T-helper 17 cell (primary cell): ENCODE measurements at places on chromosomes 16 and 17.

DNA sequence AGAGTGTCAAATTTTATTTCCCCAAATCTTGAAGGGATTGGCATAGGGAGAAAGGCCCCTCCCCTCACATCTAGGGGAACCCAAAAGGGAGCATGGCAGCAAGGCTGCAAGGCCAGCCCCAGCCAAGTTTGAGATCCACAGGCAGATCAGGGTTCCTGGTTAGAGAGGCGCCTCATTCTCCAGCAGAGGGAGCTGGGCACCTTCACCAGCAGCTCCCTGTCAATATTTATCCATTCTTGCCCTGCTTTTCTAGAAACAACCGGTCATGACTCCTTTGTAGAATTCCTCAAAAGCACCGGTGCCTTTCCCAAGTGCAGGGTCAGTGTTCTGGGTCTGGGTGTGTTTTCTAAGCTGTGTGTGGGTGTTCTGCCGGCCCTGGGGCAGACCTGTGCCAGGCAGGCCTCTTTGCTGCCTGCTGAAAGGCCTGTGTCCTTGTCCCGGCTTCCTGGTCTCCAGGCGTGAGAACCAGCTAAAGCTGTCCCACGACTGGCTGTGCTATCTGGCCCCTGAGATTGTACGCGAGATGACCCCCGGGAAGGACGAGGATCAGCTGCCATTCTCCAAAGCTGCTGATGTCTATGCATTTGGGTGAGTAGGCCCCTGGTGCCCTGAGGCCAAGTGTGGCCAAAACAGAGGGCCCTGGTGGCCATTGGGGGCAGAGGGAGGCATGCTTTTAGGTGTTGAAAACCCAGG is 21.2 kb upstream of the LGALS9 start:
- no peak for DNase-seq

DNA sequence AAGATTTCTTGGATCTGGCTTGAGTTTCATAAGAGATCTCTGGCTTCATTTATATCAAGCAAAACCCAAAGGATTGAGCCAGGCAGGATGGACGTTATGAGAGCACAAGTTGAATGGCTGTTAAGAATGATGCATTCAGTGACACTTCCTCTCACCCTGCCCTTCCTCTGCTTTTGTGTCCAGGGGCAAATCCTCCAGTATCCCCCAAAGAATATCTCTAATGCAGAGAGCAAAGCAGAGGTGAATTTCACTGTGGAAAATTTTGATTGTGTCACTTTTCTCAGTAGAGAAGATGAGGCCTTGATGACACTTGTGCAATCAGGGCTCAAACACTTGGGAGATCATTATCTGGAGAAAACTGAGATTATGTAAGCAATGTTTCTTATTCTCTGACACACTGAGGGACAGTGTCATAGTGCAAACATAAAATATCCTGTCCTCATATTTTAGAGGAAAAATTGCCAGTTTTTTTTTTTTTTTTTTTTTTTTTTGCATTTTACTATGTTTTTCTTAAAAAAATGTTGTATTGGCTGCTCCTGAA is 25.3 kb downstream of the MARCHF10 start:
- no peak for DNase-seq

DNA sequence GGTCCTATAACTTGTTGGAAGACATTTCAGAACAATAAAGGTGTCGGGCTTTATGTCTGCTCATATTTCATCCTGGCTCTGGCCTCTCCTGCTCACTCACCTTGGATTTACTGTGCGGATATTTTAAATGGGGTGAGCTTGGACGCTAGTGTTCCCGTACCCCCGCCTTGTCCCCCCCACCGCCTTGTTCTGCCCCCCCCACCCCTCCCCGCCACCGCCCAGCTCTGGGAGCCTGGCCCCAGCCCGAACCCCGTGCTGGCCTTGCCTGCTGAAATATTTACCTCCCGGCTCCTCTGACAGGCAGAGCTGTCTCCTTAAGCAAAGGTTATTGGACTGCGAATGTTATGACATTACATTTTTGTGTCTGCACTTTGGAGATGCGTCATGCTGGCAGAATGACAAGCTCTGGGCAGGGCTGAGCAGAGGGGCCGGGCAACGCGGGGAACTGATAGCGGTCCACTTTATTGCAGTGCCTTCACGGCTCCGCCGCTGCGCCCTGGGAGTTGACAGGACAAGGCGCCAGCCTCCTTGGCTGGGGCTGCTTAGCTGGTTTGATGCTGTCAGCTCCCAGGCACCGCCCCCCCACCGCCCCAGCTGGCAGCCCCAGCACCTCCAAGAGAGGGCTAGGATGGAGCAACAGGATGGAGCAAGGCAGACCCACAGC is 222.5 kb upstream of the GSE1 start:
- no peak for DNase-seq

GRCh38 chr17:17590141-17590751 is 1.3 kb downstream of the PEMT start:
- no peak for DNase-seq

DNA sequence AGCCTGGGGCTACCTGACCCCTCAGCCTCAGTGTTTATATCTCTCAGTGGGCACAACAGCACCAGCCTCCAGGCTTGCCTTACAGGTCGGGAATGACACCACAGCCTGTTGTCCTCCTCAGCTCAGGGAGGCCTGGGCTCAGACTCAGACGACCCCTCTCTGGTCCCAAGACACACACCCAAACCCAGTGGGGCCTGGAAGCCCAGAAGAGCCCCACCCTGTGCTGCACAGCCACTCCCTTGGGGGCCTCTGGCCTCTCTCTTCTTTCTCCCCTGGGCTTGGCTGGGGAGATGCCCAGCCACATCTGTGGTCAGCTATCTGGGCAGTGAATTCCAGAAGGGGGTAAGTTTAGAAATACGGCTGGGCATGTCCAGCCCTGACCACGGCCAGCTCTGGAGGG is 2.4 kb downstream of the NATD1 start:
- no peak for DNase-seq

DNA sequence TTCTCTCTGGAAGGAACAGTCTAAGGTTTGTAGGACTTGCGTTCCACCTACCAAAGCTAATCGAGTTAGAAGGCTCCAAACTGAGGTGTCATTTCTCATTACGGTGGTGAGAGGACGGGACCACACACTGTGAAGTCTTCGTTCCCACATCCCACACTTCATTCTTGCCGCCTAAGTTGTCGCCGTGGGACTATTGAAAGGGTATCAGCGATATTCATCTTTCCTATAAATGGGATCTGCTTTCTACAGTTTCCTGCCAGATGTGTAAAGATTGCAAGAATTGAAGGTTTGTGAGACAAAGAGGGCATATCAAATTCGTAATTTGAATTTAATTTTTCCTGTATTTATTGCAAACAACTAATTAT is 608 bp upstream of the TRIM37 start:
- DNase-seq, result no peak

GRCh38 chr16:29738514-29738913 is 7.3 kb downstream of the C16orf54 start:
- no peak for DNase-seq

GRCh38 chr16:65414284-65414984 is 292.6 kb upstream of the CDH11 start:
- DNase-seq, result no peak

DNA sequence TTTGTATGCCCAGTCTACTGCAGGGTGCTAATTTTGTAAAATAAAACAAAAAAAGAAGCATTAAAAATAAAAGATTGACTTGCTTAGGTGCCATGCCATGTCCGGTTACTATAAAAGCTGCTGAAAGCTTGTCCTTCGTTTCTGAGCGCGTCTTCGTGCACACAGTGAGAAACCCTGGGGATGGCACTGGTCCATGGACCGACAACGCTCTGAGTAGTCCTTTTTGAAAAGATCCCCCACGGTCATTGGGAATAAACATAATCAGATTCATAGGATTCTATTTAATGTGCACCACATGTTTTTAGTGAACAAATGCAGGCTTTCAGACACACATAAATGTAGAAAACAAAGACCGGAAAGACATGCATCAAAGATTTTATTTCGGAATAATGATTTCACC is 146.3 kb downstream of the XYLT1 start:
- DNase-seq, result no peak

GRCh38 chr16:77158293-77158692 is 32.7 kb upstream of the MON1B start:
- no peak for DNase-seq

GRCh38 chr17:6387858-6388257 is 47.1 kb downstream of the AIPL1 start:
- DNase-seq, result no peak

DNA sequence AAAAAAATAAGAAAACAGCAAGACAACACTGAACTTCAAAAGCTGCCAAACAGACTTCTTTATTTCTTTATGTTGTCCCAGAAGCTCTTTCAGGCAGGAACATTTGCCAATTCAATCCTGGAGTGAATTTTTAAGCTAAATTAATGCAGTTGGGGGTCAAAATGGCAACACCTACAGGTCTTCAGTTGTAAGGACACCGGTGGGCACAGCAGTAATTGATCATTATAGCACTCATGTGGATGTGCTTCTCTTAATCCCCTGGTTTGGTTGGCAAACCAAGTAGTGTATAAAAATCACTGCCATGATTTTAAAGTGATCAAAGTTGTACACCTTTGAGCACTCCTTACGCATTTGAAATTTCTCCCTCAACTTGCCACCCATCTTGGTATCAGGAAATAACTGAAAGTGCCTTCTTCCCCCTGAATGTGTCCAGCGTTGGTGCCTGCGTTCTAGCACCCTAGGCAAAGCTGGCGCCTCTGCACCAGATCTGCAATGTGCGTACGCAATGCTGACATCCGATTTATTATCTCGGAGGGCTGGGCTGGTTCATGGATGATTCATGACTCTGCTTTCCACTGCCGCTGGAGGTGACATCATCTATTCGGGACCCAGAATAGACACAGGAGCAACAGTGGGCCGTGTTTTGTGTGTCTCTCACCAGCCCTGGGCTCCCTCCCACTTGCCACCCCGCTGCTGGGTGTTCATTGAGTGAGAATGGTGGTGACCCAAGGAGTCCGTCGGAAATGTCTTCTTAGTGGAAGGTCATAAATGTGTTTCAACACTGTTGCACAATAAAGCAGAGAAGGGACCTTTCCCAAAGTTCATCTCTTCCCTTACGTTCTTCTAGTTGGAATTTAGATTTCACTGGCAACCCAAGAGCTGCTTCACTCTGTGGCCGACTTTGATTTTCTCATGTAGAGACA is 203.4 kb downstream of the CCDC182 start:
- no peak for DNase-seq

GRCh38 chr17:78434455-78435329 is 56.2 kb downstream of the PGS1 start:
- no peak for DNase-seq

DNA sequence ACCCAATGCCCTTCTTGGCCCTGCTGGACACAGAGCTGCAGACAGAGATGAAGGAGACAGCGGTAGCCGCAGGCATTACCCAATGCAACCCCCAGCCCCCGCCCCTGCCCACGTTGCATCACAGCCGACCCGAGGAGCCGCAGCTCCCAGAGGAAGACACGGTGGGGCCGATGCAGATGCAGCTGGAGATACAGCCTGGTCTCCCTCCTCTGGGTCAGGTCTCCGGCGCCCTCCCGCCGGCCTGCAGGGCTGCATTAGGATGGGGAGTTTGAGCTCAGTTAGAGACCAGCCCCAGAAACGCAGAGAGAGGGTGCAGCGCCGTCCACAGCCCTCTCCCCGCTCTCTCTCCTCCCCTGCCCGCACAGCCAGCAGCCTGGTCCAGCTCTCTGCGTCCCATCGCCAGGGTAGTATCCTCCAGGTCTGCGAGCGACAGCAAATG is 19.4 kb upstream of the UBE2I start:
- no peak for DNase-seq

DNA sequence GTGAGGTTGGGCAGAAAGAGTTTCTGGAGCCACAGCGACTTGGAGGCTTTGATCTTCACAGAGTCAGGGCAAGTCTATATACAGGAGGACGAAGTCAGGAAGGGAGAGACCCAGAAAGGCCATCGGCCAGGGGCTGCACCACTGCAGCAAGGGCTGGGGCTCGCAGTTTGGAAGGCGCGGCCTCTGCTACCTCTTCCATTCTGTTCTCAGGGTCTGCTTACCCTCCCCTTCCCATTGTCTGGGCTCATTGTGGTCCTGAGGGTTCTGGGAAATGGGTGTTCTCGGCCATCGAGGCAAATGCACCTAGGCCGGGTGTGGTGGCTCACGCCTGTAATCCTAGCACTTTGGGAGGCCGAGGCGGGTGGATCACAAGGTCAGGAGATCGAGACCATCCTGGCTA is 16.0 kb downstream of the ST6GALNAC1 start:
- no peak for DNase-seq

GRCh38 chr17:3873862-3874261 is 19.0 kb downstream of the CAMKK1 start:
- no peak for DNase-seq

GRCh38 chr17:4074831-4075495 is 67.9 kb downstream of the ZZEF1 start:
- no peak for DNase-seq

DNA sequence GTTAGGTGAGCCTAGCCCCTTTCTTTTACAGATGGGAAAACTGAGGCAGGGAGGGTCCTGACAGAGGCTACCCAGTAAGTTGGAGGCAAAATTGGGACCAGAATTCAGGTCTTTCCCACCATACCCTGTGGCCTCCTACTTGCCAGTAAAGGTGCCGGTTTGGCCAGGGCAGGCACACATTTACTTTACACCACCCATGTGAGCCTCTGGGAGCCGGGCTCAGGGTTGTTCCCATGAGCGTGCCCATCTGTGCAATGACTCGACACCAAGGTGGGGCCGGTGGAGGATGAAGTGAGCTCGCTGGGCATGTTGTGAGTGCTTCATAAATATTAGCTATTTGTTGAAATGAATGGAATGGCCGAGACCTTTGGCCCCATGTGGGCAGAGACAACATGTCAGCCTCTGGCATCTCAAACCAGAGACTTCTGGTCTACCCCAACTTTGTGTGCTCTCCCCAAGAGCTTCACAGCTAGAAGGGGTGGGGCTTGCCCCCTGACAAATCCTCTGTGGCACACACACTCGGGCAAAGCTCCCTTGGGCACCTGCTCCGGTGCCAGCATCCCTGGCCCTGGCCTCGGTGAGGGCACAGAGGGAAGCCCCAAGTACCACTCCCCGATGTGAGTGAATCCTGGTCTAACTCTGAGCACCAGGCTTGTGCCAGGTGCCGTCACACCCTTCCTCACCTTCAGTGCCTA is 60.1 kb downstream of the SRCIN1 start:
- no peak for DNase-seq

DNA sequence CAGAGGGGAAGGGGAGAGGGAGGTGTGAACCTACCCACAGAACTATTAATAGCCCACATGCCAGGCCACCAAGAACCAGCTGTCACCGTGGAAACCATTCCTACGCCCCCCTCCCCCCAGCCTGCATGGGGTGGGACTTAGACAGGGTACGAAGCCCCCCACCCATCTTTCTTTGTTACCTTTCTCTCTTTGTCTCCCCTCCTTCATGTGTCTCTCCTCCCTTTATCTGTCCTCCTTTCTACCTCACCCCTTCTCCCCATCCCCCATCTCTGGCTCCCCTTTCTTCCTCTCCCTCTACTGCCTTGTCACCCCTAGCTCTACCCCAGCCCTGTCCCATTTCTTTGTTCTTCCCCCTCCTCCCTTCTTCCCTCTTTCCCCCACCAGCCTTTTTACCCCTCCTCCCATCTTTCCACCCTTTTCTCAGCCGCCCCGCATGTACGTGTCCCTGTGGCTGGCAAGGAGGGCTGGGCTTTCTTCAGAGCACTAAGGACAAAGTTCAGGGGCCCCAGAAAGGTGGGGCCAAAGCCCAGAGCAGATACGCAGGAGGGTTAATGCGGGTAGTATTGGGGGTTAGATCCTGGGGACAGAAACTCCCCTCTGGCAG is 8.0 kb downstream of the THRA start:
- no peak for DNase-seq
